Nasal cavity respiratory epithelium epithelial cell of viscerocranial mucosa (primary cell): ENCODE measurements at places on chromosomes 2 and 18. TPM values are rescaled to one million over a fixed set of nuclear protein-coding genes. Genes with fewer than 3 reads are reported as not detected.

Gene LINC00305
- not detected in 2 replicates for total RNA-seq

Gene APOB
- under 0.01 TPM in 2 replicates for total RNA-seq

Gene KCNK3
- total RNA-seq: not detected in 2 replicates

Gene NEUROD1
- total RNA-seq: not detected in 2 replicates

Gene DSC2
- 119 and 226 TPM in 2 replicates for total RNA-seq
